Adrenal gland (tissue), 19 donors: ENCODE measurements at places on chromosomes 3 and 15. TPM values are rescaled to one million over a fixed set of nuclear protein-coding genes. Genes with fewer than 3 reads are reported as not detected.

GRCh38 chr3:131110087-131110486 is 83.4 kb downstream of the NEK11 start:
- no peak for DNase-seq

- peak; percentile 79 for DNase-seq
Observed at GRCh38 chr3:74067296-74067695, 442.6 kb upstream of the PDZRN3 start.

GRCh38 chr15:83992324-83993031 is 243.1 kb upstream of the GOLGA6L4 start:
- no peak for DNase-seq

DNA sequence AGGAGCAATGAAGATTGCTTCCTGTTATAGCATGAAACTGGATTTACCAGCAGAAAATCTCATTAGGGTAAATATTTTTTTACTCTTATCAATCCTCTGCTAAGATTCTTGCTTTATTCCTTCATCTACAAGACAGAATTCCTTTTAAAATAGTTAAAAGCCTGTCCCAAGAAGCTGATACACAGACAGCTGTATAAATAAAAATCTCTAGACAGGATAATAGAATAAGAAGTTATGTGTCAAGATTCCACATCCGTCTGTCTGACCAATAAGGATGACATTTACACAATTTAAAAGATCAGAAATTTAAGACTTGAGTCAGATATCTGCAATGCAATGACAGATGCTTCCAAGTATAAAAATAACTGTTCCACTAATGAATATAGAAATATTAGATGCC is 57.6 kb downstream of the SSR3 start:
- no peak for DNase-seq

- DNase-seq, result no peak
Observed at GRCh38 chr3:178561239-178561638, 25.0 kb downstream of the KCNMB2 start.

The FAM81A gene
- total RNA-seq, result not detected

The COLQ gene
- 0.60 TPM for total RNA-seq

The STIMATE gene
- total RNA-seq, result 17.2 TPM

The ZCWPW2 gene
- total RNA-seq, result 1.4 TPM

The STOML1 gene
- total RNA-seq, result 39.3 TPM

The TRANK1 gene
- 5.0 TPM for total RNA-seq
